ENCODE measurements at places on chromosomes 11 and 22. TPM values are rescaled to one million over a fixed set of nuclear protein-coding genes. Genes with fewer than 3 reads are reported as not detected.

DNA sequence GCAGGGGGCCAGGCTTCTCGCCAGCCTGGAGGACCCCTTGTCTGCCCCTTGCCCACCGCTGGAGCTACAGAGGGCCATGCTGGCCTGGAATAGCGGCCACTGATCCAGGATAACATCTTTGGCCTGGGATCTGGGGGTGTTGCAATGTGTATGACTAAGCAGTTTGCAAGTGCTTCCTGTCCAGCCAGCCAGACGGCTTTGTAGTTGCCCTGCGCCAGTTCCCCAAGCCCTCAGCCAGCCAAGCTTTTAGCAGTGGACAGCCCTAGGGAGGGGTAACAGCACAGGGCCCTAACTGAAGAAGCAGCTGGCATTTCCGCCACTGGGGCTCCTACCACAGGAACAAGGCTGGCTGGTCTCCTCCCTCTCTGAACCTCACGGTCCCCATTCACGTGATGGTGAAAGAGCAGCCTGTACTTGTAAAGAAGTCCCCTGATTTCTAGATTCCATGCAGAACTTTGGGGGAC, 32.1 kb downstream of the UQCR10 start:
- no peak for DNase-seq

The SF3B2 gene
- total RNA-seq, result 223 TPM

The TSGA10IP gene
- not detected for total RNA-seq

DNA sequence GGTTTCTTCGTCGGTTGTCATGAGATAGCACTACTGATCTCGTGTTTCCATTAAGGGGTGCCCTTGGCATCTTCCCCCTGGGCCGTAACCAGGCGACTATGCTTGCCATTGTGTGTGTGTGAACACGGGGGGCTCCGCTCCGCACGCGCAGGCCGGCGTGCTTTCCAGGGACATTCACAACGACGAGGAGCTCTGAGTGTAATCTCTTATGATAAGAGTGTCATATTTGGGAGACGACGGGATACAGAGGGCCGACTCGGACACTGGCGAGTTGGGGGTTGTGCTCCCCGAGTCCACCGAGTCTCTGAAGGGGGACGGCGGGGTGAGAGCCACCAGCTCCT, 170.9 kb upstream of the CTSC start:
- no peak for DNase-seq

- DNase-seq, result no peak
Measured at GRCh38 chr11:17855531-17856290, 121.1 kb downstream of the KCNC1 start.

DNA sequence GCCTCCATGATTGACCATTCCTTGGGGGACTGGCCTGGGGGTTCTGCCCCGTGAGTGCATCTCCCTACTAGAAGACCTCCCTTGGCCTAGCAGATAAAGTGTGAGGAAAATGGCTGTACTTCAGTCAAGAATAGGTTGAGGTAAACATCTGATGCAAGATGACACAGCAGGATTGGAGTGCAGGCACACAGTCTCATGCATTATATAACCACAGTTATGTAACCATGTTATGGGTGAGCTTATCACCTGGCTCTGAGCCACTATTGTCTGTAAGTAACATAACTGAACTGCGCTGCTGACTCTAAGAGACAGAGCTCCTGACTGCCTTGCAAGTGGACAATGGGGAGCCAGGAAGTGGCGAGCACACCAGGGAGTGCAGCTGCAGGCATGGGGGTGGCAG, 378.7 kb upstream of the ANO5 start:
- DNase-seq, result no peak

DNA sequence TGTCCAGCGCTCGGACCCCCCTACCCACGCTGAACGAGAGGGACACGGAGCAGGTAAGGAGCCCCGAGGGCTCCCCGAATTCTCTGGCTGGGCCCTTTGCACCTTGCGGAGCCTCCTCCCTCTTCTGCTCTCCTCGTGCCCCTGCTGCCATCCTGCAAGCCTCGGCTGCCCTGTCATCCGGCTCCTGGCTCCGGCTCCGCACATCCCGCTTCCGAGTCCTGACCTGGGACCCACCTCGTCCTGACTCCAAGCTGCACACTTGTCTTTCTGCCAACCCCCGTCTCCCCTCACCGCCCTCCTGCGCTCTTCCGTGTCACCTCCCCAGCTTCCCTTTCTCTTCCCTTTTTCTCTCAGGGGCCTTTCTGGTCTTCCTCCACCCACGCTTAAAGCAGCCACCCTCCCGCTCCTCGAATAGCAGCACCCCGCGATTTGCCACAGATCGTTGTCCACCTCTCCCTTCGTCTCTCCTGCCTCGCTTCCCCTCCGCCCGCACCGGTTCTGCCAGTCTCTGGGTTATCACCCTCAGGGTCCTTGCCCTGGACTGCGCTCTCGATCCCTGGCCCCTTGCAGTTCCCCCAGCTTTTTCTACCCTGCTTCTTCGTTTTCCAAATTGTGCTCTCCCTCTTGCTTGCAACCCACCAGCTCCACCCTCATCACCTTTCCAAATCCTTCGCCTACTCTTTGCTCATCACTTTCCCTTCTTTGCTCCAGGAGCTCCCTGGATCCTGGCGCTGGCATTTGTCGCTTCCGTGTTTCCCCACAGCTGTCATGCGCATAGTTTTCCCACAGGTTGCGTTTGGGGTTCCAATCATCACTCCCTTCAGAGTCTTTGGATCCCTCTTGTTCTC, 822 bp downstream of the MARK2 start:
- DNase-seq, result peak; percentile 28
